HAP-1 (cell line): ENCODE measurements at places on chromosomes 4 and X.

DNA sequence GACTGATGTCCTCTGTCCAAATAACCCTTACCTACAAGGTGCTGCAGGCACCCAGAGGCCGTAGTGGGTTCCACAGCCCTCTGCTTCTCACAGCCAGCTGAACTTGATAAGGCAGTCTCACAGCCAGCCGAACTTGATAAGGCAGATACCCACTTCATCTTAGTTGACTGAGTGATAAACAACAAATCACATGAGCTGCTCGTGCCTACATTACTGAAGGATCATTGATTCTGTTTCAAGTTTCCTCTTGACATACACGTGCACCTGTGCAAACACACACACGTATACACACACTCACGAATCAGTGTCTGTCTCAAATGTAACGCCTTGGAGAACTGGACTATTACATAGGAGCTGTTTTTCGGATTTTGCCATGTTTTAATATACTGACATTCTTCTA, 276.3 kb downstream of the DCTD start:
- no peak for DNase-seq

DNA sequence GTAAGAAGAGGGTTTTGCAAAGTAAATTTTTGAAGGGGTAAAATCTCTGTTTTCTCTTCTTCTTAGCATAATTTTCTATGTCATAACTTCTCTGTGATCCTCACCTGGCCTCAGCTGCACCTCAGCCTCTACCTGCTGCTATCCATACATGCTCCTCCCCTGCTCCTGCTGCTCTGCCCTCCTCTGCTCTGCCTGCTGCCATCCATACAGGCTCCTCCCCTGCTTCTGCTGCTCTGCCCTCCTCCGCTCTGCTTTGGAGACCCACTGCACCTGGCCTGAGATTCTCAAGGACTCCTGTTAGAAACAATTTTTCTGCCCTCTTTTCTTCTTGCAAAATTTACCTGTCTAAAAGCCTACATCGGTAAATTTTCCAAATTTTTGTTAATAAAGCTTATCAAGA, 388.6 kb upstream of the PITX2 start:
- no peak for DNase-seq

DNA sequence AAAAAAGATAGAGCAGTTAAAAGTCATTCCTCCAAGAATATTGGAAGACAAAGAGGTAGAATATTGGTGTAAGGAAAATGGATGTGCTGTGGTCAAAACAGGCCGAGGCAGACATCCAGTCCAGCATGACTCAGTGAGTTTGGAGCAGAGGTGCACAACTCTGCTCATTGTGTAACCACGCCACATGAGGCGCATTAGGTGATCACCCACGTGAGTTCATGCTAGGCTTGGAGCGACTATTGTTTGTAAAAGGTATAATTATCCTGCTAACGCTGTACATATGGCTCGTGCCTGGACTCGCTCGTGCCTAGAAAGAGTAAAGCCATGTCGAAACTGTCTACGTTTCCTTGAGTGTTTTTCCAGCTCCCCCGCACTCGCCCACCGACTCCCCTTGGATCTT, 23.9 kb downstream of the C4orf54 start:
- DNase-seq = no peak

DNA sequence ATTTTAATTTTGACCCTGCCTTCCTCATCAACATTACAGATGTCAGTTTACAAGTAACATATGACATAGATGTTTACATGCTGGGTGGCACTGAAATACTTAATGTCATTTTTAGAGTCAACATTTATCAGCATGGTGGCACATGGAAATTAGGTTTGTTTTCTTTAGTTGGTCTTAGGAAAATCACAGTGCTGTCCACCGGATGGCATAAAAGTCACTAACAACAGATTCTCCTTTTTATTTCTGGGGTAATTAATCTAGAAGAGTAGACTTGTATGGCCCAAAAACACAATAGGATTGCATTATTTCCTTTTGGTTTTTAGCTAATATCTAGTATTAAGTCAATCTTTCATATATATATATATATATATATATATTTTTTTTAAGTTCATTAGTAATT, 88.6 kb upstream of the HHIP start:
- DNase-seq = no peak

DNA sequence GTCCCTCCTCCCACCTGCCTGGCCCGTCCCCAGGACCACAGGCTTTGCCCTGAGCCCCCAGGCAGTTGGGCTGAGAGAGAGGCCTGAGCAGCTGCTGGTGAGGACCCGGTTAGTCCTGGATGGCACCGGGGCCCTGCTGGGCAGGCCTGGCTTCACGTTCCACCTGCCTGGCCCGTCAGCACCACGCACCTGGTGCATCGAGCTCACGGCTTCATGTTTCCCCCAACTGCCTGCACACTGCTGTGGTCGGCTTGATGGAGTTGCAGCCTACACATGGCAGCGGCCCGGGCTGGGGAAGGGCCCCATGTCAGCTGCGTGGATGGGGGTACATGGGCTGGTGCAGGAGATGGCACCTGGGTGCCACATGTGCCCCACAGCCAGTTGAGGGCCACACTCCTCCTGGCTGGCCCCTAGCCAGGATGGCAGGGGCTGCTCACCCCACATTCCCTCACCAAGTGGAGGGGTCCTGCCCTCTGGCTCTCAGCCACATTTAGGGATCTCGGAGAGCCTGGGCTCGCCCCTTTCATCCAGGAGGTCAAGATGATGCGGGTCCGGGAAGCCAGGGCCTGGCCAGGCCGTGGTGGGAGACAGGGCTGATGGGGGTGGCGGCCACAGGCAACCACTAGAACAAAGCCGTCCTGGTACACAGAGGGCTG, 28.5 kb downstream of the NKX1-1 start:
- DNase-seq = no peak

DNA sequence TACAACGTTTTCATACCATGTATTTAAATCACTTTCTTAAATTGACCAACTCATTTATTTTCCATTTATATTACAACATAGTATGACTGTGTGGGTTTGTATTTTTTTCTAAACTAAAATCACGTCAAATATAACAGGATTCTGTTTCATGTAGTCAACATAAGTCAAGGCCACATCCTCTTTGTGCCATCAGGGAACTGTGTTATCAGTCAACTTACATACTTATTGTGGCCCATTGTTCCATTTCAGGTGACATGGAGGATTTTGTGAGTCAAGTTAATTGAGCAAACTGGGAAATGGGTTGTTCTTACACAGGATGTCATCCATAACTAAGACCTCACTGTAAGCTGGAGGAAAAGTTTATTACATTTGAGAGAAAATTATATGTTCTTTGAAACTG, 35.9 kb downstream of the STK26 start:
- no peak for DNase-seq

DNA sequence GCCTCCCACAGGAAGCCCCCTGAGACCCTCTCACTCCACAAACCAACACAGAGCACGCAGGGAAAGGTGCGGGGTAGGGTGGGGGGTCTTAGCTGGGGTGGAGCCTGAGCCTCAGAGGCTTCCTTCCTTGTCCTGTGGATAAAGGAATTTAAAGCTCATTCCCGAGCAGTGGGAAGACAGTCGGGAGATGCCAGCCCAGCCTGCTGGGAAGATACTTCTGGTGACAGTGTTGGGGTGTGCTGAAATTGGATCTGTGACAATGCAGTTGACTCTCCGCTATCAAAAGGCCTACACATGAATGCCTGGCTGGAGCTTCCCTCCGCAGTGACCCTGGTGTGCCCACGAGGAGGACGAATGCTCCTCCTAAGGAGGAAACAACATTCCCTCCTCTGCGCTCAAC, 45.5 kb downstream of the JAKMIP1 start:
- no peak for DNase-seq

- no peak for DNase-seq
Observed at GRCh38 chrX:130051176-130051845, 59.0 kb downstream of the ELF4 start.

- no peak for DNase-seq
Observed at GRCh38 chr4:18014269-18014668, 7.3 kb downstream of the LCORL start.

GRCh38 chr4:11743976-11744375, 315.3 kb upstream of the HS3ST1 start:
- DNase-seq = no peak

GRCh38 chrX:48927736-48928382, 9.0 kb upstream of the PIM2 start:
- peak; percentile 83 for DNase-seq

DNA sequence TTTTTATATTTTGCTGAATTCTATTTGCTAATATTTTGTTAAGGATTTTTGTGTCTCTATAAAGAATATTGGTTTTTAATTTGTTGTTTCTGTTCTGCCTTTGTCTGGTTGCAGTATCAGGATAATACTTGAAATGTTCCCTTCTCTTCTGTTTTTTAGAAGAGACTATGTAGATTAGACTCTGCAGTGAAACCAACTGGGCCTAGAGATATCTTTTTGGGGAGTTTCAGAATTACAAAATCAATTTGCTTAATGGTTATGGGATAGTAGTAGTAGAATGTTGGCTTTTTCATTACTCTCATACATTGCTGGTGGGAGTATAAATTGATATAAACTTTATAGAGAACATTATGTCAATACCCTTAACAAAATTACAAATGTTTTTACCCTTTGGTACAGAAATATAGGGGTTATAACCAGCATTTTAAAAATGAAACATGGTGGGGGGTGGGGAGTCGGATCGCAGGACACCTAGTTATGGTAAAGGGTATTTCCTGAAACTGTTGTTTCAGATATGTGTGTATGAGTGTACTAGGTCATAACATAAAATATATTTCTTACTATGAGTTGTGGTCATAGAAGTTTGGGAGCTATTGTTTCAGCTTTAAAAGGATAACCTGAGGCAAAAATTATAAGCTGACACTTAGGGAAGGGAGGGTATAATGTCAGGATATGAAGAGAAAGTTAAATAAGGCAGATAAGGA, 29.0 kb downstream of the CLOCK start:
- DNase-seq = no peak

DNA sequence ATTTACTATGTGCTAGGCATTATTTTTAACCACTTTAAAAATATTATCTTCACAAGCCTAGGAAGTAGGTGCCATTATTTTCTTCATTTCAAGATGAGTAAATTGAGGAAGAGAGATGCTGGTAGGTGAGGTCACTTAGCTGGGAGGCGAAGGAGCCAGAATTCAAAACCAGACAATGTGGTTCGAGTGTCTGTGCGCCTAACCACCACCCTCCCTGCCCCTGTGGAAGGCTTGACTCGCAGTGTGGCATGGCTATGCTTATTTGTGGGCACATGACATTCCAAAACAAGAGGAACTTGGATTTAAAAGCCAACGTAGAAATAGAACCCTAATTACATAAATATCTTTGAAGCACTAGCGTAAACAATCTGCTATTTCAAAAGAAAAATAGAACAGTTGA, 226.6 kb upstream of the PITX2 start:
- no peak for DNase-seq

- peak; percentile 53 for DNase-seq
Observed at GRCh38 chrX:24676403-24677024, 17.2 kb upstream of the POLA1 start.

- DNase-seq = peak; percentile 51
Observed at GRCh38 chrX:67545893-67546495, 2.2 kb downstream of the AR start.

GRCh38 chrX:38082309-38082708, 76.0 kb downstream of the SYTL5 start:
- no peak for DNase-seq

GRCh38 chr4:8220661-8221450, 21.8 kb downstream of the SH3TC1 start:
- DNase-seq = no peak

DNA sequence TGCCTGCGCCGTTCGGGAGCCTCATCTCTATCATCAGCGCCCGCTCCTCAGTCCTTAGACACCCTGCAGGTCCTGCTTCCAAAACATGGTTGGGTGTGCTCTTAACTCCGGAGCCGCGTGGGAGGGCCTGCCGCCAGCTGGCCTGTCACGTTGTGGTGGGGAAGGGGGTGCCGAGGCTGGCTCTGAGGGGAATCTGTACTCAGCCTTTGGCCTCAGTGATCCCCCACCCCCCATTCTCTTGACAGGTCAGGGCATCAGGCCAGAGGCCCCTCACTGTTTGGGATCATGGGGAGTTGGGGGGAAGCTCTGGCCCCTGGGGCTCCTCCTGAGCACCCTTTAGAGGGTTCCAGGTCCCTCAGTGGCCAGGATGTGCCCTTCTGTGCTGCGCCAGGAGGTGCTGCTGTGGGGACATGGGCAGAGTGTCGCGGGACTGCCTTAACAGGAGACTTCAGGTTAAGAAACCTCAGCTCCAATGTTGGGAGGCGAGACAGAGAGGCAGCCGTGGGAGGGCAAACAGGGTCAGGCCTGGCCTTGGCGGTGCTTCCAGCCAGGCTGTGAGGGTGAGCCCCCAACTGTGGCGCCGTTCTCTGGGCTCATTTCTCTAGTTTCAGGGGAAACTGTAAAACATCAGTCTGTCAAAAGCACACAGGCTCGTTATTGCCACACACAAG, 33.5 kb downstream of the TRMT44 start:
- DNase-seq = no peak

GRCh38 chr4:57037982-57038604, 59.4 kb downstream of the POLR2B start:
- DNase-seq = peak; percentile 51

DNA sequence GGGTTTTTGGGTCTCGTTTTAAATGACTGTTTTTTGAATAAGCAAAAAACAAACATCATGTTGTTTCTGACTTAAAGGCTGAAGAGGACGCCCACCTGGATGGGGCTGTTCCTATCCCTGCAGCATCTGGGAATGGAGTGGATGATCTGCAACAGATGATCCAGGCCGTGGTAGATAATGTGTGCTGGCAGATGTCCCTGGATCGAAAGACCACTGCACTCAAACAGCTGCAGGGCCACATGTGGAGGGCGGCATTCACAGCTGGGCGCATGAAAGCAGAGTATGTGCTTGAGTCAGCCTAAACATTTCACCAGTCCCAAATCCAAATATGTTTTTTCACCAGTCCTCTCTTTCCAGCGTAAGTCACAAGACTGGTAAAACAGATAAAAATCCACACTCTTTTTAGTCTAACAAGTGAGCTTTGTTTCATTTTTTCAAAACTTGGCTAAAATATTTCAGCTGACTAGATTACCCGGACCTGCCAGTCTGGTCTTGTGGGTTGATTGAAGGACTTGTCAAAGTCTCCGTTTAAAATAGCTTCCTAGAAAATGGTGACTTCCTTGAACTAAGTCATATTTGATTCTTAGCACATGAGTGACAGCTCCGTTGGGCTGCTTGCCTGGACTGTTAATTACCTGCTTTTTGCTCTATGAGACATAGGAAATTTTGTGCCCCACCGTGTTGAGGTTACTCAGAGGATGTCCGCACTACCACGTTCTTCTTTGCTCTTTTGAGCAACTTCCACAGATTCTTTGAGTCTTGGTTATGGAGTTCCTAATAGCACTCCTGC, 20.8 kb downstream of the ENOPH1 start:
- no peak for DNase-seq

GRCh38 chr4:141511055-141511454, 125.3 kb upstream of the IL15 start:
- DNase-seq = no peak

DNA sequence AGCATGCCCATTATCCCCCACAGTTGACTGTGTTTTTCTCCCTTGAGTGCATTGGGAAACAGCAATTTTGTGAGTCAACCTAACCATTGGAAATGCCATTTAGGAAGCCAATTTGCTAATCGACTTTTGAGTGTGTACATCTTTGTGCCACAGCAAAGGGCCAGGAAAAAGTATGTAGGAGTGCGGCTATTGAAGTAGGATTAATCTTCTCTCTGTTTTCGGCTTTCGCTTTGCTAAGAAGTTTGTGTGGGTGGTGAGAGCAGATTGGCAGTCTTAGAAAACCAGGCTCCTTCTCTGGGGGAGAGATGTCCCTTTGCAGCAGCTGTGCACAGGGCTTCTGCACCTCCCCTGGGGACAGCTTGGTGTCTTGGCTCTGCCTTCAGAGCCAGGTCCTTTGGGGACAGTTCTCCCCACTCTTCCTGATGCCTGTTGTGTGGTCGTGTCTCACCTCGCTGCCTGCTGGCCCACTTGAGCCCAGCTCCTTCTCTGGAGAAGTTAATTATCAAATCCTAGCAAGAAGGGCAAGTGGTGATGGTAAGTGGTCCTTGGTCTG, 74.5 kb downstream of the GEMIN8 start:
- no peak for DNase-seq
